ENCODE measurements at places on chromosomes 12 and 14.

GRCh38 chr14:49991491-49991890, 98.6 kb downstream of the ARF6 start:
- no peak for DNase-seq

- no peak for DNase-seq
Observed at GRCh38 chr14:76736514-76736913, 24.8 kb upstream of the VASH1 start.

GRCh38 chr14:74524812-74525135, 31.2 kb downstream of the ISCA2 start:
- DNase-seq, result no peak

- DNase-seq, result no peak
Observed at GRCh38 chr14:36363704-36364103, 43.3 kb upstream of the MBIP start.

- DNase-seq, result no peak
Observed at GRCh38 chr12:62959745-62960144, 24.8 kb upstream of the PPM1H start.

GRCh38 chr12:131830914-131831571, 2.9 kb downstream of the MMP17 start:
- no peak for DNase-seq

DNA sequence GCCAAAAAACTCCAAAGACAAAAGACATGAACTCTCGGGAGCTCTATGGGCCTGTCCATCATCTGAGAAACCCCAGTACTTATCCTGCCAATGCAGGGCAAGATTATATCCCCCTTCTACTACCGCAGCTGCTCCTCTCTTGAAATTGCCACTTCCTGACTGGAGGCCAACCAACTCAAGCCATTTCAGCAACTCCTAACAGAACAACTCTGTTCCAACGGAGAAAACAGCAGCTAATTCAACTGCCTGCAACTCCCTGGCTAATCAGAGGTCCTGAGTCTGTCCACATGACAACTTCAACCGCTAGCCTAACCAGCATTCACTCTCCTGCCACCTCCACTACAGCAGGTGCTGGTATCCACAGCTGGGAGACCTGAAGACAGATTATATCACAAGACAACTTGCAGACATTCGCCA, 24.1 kb downstream of the CEP83 start:
- DNase-seq, result no peak

- no peak for DNase-seq
Observed at GRCh38 chr12:132237772-132238487, 91.5 kb downstream of the GALNT9 start.

Measured in CD4-positive, alpha-beta T cell treated with Interleukin-12 subunit alpha and Interleukin-12 subunit beta, for 1 hour (primary cell).